NCI-H146 (cell line): ENCODE measurements at places on chromosomes 12 and 14.

DNA sequence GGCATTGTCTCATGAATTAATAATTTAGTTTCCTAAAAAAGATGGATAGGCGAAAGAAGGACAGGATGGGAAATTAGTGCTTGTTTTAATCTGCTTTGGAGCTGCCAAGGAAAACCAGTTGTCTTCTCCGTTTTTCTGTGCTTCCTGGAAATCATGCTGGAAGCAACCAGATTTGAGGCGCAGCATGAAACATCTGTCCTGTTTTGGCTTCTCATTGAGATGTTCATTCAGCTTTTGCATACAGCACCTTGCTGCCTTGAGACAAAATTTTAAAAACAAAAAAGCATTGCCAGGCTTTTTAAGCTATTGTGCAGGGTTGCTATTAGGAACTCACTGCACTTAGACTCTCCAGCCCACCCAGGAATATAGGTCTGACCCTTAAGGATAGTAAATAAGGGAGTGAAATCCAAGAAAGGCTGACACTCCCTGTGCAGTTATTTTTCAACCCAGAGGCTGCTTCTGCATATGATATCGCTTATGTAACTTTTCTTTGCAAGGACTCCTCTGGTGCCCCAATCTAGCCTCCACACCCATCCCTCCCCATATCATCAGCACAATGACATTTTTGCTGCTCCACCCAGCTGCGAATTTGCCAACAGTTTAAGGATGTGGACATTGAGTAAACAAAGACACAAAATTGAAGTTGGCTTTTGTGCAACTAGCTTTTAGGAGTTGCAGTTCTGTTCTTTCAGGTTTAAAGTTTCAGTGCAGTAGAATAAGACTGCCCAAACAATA lies 46.9 kb upstream of the MDM1 start:
- no peak for DNase-seq

DNA sequence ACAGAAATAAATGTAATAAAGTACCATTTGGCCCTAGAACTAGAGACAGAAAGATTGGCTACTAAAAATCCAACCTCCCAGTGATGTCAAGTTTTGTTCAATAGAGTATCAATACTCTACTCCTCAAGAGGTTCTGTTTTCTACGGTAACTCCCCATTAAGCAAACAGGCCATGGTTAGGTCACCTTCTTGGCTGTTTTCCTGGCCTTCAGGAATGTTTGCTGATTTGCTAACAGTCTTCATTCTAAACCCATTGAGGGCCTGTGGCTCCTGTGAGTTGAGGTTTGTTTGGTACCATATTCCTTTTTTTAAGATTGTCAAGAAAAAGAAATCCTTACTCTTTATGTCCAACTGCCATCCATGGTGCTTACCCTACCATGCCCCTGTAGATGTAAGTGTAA lies 1022.0 kb upstream of the TMEM132C start:
- DNase-seq = no peak

GRCh38 chr12:130969223-130969622 lies 15.5 kb downstream of the ADGRD1 start:
- no peak for DNase-seq

- no peak for DNase-seq
These were observed 305.9 kb upstream of the G2E3 start for GRCh38 chr14:30252783-30253674.

GRCh38 chr12:111359914-111360276 lies 9.0 kb downstream of the PHETA1 start:
- DNase-seq = no peak

DNA sequence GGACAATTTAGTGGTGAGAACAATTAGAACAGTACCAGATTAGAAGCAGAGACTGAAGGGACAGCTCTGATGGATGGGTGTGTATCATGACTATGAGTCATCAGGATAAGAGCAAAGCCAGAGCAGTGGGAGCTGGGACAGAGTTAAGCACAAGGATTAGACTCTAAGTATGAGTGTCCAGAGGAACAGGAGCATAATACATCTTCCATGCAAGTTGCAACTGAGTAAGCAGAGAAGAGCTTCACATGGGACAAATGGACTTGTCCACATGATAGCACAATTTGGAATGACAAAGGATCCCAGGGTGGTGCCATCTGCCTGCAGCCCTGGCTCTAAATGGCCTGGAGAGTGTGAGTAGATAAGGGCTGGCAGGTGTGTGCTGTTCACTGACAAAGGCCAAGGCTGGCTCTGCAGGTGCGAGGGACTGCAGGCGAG lies 226.4 kb upstream of the CAND1 start:
- peak; percentile 99 for DNase-seq

DNA sequence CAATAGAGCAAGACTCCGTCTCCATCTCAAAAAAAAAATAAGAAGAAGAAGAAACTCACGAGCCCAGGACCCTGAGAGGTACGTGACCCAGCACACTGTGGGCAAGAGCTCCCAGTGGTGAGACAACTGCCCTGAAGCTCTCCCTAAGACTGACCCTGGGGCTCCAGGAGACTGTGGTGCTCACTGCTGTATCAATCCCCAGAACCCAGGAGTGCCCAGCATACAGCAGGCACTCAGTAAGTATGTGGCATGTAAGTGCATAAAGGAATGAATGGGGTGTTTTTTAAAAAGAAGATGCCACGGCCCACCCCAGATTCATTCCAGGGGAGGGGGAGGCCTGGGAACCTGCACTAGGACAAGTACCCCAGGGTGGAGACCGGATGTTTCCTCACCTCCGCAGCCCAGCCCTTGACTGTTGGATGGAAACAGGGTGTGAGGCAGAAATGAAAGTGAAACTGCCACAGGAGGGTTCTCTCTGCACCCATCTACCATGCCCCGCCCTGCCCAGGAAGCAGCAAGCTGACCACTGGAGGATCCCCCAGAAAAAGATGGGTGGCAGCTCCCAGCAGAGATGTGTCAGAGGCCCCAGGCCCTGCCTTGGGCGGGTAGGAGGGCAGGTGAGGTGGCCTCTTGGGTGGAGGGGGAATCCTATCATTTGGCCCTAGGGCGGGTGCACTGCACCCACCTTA lies 12.2 kb downstream of the ITPK1 start:
- peak; percentile 6 for DNase-seq

DNA sequence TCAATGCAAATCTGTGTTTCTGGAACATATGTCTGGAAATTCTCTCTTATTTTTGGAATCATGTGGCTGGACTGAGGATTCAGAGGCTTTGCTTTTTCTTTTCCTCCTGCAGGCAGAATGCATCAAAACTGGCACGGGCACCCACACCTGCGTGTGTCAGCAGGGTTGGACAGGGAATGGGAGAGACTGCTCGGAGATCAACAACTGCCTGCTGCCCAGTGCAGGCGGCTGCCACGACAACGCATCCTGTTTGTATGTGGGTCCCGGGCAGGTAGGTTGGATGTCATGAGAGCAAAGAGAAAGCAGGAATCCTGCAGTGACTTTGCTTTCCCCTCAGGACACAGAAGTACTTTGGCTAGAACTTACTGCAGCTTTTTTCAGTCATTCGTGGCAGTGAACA lies 90.3 kb downstream of the STAB2 start:
- DNase-seq = peak; percentile 81

DNA sequence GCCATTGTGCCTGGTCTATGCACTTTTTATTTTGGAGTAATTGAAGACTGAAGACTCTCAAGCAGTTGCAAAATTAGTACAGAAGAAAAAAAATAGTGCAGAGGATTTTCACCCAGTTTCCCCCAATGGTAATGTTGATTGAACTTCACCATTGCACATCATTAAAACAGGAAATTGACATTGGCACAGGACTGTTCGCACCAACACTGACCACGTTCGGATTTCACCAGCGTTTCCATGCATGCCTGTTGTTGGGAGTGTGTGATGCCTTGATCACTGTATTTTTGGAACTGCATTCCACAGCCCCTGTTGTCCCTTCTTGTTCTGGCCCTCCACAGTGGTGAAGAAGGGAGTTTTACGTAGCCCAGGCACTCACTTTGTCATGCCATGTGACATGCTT lies 67.1 kb downstream of the FOXN4 start:
- no peak for DNase-seq

GRCh38 chr12:59069516-59069915 lies 149.2 kb upstream of the LRIG3 start:
- no peak for DNase-seq
